Adrenal gland (tissue), 19 donors: ENCODE measurements at places on chromosomes 7 and 10. TPM values are rescaled to one million over a fixed set of nuclear protein-coding genes. Genes with fewer than 3 reads are reported as not detected.

The RPEL1 gene
- total RNA-seq, result not detected

The MYL7 gene
- not detected for total RNA-seq

DNA sequence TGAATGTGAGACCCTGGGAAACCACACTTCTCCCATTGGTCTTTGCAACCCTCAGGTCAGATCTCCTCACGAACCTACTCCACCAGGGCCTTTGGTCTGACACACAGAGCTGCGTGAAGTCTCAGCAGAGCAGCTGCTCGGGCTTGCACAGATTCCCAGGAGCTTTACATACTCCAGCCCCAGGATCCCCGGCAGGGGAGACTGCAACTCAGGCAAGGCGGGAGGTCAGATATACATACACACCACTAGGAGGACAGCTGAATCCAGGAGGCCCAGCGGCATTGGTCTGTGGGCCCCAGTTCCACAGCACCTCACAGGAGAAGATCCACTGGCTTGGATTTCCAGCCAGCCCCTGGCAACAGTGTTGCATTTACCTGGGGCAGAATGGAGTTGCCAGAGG, 239.2 kb downstream of the GPAM start:
- no peak for DNase-seq

The GDF10 gene
- 5.8 TPM for total RNA-seq

DNA sequence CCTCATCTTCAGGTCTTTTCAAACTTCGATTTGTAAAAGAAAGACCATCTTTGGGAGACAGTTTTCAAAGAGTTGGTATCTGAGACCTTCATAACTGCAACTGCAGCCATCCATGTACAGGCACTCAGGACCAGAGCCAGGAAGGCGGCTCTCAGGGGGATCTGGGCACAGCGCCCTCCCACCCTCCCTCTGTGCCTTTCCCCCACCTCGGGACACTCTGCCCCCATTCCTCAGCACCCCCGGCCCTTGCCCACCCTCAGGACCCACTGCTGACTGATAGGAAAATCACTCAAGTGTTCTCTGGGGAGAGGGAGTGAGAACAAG, 143.6 kb downstream of the CUBN start:
- no peak for DNase-seq

- DNase-seq, result no peak
These were observed 13.4 kb upstream of the SLIT1 start for GRCh38 chr10:97199152-97199551.

DNA sequence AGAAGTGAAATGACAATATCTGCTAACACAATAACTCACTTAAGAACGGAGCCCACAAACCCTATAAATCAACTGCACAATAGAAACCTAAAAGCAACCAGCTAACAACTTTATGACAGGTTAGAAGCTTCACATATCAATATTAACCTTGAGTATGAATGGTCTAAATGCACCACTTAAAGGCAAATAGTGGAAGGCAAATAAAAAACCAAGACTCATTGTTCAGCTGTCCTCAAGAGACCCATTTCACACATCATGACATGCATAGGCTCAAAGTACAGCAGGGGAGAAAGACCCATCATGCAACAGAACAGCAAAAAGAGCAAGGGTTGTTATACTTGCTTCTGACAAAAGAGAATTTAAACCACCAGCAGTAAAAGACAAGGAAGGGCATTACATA, 46.8 kb downstream of the CDC14C start:
- no peak for DNase-seq

DNA sequence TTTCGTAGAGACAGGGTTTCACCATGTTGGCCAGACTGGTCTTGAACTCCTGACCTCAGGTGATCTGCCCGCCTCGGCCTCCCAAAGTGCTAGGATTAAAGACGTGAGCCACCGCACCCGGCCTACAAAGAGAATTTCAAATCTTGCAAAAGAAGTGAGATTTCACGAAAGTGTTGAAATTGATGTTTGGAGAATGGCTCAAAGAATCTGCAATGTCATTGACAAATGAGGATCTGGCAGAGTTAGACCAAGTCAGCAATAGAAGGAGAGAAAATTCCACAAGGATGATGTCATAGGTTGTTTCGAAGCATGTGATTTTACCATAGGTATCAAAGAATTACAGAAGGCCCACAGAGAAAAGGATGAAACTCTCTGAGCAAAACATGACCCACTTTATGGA, 71.7 kb downstream of the LYZL2 start:
- DNase-seq, result no peak

The MMRN2 gene
- total RNA-seq, result 26.3 TPM

DNA sequence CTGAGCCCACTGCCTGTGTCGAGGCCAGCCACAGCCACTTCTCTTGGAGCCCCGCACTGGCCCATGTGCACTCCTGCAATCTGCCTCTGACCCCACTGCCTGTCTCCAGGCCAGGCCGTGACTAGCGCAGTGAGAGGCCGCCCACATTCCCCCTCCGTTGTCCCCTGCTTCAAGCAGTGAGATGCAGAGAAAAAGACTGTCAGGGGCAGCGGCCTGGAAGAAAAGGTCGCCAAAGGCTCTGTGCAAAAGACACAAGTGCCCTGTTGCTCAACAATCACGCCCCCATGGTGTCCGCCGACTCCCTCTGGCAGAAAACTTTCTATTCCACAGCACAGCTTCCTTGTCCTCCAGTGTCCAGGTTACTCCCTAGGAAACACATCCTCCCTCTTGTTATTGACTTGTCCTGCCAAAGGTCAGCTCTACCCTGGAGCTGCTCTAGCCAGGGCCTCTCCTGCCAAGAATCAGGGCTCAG, 9.9 kb downstream of the FAM131B start:
- peak; percentile 4 for DNase-seq

- DNase-seq, result no peak
These were observed 140.7 kb upstream of the AGK start for GRCh38 chr7:141410353-141411000.

- no peak for DNase-seq
These were observed 477.3 kb downstream of the SDK1 start for GRCh38 chr7:3778345-3778744.

The GIMAP2 gene
- total RNA-seq, result 14.4 TPM

GRCh38 chr10:89738551-89739209, 37.3 kb downstream of the KIF20B start:
- no peak for DNase-seq

DNA sequence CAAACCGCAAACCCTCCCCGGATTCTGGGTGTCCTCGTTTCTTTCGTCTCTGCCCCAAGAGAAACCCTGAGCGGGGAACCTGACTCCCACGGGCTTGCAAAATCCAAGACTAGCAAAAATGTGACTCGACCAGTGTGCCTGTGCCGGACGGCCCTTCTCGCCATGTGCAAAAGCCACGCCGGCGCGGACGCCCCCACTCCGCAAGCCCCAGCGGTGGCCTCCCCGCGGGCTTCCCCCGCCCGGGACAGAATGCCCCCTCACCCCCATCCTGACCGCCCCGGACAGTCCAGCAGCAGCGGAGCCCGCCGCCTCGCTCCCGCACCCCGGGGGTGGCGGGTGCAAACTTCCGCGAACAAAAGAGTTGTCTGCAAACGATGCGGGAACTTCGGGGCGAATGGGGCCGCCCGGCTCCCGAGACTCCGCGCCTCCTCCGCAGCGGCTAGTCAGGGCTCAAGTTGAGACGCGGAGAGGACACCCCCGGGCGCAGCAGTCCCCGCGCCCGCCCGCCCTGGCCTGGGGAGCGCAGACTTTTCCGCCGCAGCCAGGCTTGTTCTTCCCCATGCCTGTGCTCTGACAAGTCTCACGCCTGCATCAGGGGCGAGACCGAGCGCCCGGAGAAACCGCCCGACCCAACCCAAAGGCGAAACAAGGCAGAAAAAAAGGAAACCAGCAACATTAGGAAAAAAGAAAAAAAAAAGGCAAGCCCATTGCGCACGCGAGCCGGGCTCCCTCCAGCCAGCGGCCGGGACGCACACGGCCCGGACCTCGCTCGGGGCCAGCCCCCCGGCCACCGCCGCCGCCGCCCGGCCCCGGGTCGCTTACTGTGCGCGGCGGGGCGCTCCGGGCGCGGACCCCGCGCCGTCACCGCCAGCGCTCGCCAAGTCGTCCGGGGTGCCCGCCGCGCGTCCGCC, 732 bp downstream of the FAM53B start:
- peak; percentile 60 for DNase-seq

DNA sequence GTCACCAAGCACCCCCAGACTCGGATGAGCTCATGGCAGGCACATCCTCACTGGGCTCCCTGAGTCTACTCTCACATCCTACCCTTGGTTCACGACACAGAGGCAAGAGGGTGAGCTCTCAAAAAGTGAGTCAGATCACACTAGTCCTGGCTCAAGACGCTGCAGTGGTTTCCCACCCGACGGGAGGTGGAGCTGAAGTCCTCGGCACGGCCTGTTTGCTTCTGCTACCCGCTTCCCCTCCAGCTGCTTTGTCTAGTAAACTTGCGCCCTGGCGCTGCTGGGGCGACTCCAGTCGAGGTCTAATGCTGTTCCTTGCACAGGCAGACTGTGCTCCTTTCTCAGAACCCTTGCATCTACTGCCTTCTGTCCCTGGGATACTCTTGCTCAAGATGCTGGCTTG, 13.5 kb upstream of the SFMBT2 start:
- no peak for DNase-seq

GRCh38 chr10:98293550-98294269, 25.7 kb upstream of the LOXL4 start:
- peak; percentile 37 for DNase-seq

The PDK4 gene
- 211 TPM for total RNA-seq

GRCh38 chr7:81120803-81121202, 202.0 kb upstream of the SEMA3C start:
- DNase-seq, result no peak

The IL2RA gene
- not detected for total RNA-seq

DNA sequence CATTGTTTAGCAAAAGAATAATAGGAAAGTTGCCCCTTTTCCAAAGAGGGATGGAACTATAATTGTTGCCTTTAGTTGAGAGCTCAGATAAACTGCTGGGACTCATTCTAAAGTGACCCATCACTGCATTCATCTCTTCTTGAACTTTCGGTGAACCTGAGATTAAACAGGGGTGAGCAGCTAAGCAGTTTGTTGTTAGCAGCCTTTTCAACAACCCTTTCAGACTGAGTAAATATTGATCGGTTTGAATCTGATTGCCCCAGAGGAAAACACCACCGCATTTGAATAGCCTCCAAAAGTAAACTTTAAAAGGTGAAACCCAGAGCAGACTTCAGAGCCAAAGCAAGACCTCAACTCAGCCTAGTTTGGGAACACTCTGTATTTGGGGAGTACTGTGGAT, 4.7 kb downstream of the HOXA1 start:
- no peak for DNase-seq

The SEPTIN14 gene
- not detected for total RNA-seq

DNA sequence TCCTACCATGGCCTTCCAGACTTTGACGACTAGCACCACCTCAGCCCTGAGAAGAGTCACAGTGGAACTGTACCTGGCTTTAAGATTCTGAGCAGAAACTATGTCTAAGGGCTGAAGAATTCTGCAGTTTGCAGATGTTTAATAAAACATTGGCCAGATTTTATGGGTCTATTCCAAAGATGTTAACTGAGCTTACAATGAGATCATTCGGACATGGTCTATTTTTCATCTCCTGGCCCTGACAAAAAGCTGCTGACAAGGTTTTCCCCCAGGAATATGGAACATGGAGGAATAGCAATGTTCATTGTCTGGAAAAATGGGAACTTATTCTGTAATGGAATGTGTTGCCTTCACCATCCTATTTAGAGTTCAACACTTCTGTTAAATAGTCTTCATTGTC, 66.4 kb downstream of the PTF1A start:
- no peak for DNase-seq

GRCh38 chr7:51239691-51240090, 76.9 kb downstream of the COBL start:
- no peak for DNase-seq

The SPACDR gene
- total RNA-seq, result not detected

The TRPV6 gene
- not detected for total RNA-seq

DNA sequence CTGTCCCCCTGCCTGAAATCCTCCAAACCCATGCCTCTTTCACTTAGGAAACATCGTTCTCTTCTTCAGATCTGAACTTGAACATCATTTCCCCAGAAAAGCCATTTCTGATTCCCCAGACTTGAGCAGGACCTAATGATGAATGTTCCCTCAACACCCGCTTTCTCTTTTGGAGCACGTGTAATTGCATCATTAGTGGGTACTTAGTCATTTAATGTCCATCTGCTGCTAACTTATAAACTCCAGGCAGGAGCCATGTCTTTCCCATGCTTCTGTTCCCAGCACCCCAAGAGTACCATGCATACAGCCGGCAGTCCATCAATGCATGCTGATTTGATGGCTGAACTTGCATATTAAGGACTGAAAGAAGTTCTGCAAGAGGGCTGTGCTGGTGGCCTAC, 36.5 kb upstream of the ECHDC3 start:
- DNase-seq, result no peak

The TMEM140 gene
- 22.1 TPM for total RNA-seq

DNA sequence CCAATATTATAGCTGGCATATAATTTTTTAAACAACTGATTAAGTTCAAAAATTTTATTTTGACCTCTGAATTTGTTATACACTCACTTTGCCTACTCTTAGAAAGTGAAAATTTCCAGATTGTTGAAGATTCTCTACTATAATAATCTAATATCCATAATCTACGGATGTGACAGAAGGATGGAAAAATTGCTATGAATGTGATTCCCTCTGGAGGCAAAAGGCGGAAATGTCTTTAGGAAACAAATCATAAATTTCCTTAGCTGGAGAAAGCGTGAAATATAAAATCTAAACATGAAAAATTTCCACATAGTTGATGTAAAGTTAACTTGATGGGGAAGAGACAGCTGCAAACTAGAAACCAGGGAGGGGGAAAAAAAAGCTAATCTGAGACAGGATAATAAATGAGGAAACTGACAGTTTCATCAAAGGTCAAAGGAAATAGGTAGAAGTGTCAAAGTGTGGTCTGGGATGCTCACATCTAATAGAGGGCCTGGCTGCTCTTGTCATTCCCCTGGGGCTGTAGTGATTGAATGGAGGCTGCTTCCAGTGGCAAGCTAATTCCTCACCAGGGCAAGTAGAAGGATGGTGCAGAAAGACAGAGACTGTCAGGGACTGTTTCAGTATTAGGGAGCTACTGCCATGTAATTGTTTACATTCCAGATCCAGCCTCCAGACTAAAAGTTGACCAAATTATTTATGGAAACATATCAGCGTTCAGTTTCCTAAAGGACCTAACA, 264.5 kb downstream of the SDHAF3 start:
- DNase-seq, result no peak

DNA sequence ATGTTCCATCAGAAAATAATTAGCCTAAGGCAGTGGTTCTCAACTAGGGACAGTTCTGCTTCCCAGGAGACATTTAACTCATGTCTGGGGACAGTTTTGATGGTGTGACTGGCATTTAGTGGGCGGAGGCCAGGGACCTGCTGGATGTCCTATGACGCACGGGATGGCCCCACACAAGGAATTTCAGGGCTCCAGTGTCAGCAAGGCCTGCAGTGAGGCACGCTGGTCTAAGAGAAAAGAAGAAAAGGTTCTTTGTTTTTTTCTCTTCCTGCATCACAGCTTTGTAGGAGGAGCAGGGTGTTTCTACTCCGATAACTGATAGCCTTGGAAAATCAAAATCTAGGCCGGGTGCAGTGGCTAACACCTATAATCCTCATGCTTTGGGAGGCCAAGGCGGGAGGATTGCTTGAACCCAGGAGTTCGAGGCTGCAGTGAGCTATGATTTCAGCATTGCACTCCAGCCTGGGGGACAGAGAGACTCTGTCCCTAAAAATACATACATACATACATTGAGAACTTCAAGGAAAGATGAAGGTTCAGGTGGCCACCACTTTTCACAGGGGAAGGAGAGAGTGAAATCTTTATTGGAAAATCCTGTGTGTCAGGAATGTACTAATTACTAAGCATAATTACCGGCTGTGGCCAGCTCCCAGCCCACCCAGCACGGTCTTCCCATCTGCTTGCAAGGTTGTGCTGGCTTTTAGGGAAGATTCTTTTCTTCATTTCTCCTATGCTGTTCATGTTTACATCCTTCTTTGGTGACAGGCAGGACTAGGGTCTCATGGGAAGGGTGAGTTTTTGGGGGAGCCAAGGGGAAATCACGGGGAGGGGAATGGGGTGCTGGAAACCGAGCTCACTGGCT, 150.4 kb downstream of the ACTR3B start:
- no peak for DNase-seq
